DMS153 (cell line): ENCODE measurements at places on chromosomes 16 and 17.

DNA sequence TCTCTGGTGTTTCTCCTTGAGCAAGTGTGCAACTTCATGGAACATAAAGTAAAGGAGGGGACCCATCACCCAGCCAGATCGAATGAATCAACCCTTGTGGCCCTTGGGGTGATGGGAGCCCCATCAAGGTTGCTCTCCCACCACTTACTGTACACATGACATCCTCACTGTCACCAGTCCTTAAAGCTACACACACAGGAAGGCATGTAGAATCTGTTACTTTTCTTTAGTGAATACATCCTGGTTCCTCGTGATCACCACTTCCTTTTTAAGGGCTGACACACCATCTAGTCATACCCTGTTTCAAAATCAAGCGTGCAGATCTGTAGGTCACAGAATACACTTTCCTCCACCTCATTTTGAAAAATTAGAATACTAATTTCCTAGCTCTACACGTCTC, 22.6 kb upstream of the MPHOSPH6 start:
- no peak for DNase-seq

- no peak for DNase-seq
Measured at GRCh38 chr17:78135858-78136500, 5.4 kb downstream of the TMC8 start.

DNA sequence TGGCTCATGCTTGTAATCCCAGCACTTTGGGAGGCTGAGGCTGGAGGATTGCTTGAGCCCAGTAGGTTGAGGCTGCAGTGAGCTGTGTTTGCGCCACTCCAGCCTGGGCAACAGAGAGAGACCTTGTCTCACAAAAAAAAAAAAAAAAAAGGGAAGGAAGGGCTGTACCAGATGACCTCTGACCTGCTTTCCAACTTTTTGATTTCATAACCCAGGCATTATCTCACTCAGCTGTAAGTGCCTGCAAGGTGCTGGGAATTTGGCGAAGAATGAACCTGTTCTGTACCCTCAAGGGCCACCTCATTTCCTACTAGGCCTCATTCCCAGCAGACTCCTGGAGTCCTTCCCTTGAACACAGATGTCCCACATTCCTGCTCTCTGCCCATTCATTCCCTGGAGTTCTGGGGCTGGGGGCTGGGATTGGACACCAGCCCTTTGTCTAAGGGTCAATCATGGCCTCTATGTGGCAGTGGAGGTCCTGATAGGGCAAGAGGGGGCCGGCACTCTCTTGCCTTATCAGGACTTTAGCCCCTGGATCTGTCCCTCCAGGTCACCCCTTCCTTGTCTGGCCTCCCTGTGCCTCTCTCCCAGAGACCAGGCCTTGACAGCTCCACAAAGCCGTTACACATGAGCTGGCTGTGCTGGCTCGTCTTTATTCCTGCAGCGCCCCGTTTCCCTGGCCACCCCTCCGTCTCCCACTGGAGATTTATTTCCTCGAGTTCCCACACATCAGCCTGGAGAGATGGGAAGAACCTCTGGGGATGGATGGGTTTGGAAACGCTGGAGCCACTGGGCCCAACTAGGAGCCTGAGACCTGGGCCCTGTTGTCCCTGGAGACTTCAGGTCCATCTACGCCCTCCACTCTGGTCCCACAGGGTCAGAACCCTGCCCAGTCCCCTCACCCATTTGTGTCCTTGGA, 821 bp upstream of the GFAP start:
- DNase-seq = no peak

- DNase-seq = no peak
Measured at GRCh38 chr16:56363781-56364565, 61.4 kb downstream of the AMFR start.

- DNase-seq = no peak
Measured at GRCh38 chr16:3756113-3756512, 38.8 kb upstream of the TRAP1 start.

DNA sequence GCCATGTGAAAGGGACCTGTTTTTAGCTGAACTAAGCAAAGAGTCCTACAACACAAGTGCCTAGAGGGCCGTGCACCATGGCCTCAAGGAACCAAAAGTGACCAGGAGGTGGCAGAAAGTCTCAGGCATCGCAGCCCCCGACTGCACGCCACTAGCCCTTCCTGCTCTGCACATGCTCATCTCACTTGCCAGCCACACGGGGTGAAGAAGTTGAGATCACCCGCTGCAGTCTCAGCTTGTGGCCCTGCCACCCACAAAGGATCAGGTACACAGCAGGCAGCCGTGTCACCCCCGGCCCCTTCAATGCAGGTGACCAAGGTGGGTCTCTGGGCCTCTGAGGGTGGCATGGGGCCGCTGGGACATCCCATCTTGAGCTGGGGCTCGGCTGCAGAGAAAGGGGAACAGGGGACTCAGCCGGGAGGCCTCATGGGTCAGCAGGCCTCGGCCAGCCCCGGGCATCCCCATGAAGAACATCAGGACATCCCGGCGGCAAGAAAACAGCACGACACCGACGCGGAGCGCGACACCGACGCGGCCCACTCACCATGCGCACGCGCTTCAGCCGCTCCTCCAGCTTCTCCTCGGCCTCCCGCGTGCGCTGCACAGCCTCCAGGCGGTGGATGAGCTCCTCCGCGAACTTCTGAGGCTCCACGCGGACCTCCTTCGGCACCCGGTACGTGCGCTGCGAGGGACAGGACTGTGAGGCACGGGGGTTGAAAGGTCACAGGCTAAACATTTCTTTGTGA, 21.0 kb downstream of the PDIA2 start:
- DNase-seq = no peak

DNA sequence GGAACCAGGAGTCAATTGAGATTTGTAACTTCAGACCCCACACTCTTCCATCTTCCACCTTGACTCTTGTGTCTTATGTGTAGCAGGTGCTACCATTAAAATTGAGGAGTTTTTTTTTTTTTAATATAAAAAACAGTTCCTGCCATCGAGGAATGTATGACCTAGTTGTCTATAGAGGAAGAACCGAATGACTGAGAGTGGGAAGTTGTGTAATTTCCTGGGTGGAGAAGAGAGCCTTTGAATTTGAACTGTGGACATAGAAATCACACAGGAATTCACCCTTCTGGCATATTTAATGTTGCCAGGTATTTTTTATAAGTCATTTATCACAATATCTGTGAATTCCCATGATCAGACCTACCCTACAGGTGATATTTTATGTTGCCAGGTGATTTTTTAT, 22.0 kb downstream of the SP2 start:
- DNase-seq = no peak

DNA sequence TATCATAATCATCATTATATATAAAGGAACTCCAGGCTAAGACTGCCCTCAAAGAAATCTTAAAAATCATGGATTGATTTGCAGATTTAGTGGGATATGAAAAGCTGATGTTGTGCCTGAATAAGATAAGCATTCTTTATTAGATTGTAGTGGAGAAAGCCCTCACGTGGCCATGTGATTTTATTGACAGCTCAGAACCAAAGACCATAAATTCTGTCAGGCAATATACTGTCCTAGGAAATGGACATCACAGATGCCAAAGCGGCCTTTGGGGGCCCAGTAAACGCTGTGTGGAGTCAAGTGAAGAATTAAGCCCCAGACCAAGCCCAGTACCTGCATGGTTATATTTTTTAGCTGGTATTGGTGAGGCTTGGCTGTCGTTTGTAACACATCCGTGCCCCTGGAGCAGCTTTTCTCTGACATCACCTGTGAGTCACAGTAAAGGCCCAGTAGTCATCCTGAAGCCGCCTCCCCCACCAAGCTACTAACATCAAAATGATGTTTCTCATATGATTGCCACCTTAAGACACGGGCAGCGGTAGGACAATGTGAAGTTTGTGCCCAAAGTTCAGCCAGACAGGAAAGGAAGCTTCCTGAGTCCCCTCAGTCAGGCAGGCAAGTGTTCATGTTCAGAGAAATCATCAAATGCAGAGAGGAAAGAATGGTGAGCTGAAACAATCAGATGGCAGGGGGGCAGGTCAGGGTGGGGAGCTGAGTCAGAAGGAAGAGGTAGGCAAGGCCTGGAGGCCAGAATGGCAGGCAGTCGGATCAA, 209.4 kb downstream of the IRX3 start:
- no peak for DNase-seq

DNA sequence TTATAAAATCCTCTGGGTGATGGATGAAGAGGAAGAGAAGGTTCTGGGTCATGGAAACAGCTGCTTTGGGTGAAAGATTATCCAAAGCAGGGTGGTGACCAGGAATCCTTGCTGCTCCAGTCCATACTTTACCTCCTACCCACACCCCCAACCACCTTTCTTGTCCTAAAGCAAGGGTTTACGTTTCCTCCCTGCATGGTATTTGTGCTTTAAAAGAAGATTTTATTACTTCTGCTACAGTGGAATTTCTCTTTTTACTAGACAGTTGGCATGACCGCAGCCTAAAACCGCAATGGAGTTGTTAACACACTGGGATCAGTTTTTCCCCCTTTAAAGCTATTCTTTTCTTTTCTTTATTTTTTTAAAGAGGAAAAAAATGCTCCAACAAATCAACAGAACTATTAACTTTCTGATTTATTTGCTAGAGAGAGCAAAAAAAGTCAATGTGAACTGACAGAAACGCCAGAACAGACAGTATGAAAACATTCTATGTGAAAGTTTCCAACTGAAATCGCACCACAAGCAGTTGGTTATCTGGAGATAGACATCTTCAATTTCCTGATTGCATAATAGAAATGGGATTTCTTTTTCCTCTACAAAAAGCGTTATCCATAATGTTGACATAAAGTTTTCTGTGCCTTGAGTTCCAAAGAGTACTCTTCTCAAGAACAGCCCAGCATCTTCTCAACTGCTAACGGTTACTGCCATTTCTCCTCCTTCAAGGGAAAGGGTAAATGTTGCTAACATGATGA, 236.0 kb downstream of the IRX3 start:
- DNase-seq = no peak

DNA sequence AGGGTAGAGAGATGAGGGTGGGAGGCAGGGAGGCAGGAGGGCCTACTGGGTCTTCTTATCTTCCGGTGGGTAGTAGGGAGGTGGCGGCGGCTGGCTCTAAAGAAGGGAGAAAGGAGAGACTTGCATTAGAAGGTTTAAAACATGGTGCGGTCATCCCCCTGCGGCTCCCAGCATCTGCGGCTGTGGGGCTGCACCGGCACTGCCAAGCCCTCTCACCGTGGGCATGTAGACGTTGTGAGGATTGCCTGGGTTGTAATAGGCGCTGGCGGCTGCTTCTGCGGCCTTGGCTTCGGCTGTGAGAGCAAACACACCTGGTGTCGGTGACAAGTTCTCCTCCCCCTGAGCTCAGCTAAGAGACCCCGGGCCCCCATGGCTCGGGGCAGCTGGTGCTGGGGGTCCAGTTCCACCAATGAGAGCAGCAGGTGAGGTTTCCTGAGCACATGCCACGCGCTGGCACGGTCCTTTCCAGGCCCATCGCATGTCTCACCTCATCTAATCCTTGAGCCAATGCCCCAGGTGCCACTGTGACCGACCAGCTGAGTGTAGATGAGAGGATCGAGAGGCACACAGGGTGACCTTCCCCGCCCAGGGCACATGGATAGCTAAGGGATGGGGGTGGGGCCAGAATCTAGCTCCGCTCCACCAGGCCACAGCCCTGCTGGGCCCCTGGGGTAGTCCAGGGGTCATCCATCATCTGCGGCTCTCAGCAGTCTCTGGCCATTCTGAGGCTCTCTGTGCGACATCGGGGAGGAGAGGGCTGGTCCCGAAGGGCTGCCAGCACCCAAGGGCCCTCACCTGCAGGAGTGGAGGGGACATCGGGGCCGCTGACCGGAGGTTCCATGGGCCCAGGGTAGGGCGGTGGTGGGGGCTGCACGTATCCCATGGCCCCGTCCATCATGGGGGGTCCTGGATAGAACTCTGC, 2.7 kb upstream of the UNC13D start:
- DNase-seq = no peak

GRCh38 chr17:9432934-9433421, 142.6 kb downstream of the STX8 start:
- no peak for DNase-seq

- DNase-seq = no peak
Measured at GRCh38 chr17:40475234-40475908, 26.1 kb downstream of the TNS4 start.

- no peak for DNase-seq
Measured at GRCh38 chr16:85363881-85364280, 249.2 kb upstream of the GSE1 start.

GRCh38 chr16:85557083-85557970, 55.8 kb upstream of the GSE1 start:
- no peak for DNase-seq

DNA sequence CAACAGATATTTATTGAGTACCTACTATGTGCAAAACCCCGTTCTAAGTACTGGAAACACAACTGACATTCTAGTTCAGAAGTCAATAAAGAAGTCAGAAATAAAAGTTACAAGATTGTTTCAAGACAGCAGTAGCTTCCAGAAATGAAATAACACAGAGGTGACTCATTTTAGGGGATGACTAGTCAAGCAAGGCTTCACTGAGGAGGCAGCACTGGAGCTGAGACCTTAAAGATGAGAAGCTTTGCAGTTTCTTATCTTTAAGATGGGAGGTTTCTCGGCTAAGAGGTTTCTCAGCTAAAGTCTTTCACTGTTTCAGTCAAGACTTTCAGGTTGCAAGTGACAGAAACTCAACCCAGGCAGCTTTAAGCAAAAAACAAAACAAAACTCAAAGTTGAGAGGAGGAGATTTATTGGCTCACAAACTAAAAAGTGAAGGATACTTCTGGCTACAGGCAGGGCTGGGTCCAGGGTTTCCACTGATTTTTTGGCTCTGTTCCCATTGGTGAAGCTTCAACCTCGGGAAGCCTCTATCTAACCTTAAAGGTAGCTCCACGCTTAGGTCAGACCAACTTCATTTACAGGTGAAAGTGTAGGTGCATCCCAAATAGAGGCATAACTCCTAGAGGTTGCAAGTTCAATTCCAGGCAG, 7.4 kb upstream of the MMP2 start:
- no peak for DNase-seq

DNA sequence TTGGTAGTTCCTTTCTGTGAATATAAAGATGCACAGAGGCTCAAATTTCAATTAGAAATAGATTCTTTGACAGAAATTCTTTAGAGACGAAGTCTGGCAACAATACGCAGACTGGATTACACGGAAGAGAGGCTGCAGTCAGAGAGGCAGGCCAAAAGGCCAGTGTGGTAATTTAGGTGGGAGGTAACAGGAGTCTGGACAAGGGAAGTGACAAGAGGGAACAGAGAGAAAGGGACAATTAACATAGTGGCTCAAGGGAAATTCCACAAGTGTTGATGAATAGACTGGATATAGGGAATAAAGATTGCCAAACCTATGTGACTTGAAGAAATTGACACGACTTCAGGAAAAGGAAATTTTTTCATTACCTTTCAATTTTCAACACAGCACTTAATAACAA, 54.6 kb downstream of the STX8 start:
- DNase-seq = no peak

GRCh38 chr17:42472709-42473521, 14.2 kb downstream of the ATP6V0A1 start:
- DNase-seq = no peak
